ELF-1 (cell line): ENCODE measurements at places on chromosomes 6 and 20.
A peak's percentile ranks its signal among the peaks of the same experiment; 100 is the strongest.

- peak; percentile 55 for DNase-seq
Observed at GRCh38 chr6:147204060-147204785, at the start of gene STXBP5. Gene STXBP5 (plus strand): TSS chr6:147204417. CDS start chr6:147204533, 116 bp downstream.

DNA sequence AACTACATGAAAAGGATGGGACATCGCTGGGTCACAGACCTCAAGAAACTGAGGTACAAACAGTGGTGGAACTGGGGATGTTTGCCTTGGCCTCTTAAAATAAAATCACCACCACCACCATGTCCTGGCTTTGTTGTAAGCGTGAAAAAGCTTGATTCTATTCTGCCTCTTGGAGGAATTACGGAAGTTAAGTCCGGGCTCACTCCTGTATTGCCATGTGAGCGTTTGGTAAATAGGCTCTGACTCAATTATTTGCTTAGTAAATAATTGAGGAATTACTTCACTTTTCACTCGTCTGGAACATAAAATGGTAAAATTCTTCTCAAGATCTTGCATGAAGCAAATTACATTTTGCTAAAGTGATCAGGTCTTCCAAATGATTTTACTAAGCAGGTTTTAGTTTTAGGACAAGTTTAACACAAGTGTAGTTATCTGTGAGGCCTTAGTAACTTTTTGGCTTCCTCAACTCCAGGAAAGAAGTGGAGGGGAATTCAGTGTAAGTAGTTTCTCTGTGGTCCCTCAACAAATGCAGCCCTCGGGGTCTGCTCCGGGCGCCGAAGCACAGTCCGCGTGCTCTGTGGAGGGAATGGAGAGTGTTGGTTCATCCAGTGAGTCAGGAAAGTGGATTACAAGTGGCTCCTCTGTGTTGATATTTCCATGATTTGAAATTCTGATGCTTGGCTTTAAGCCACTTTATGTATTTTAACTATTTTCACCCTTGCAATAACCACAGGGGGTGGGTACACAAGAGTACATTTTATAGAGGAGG lies 23.8 kb downstream of the IYD start:
- no peak for DNase-seq

DNA sequence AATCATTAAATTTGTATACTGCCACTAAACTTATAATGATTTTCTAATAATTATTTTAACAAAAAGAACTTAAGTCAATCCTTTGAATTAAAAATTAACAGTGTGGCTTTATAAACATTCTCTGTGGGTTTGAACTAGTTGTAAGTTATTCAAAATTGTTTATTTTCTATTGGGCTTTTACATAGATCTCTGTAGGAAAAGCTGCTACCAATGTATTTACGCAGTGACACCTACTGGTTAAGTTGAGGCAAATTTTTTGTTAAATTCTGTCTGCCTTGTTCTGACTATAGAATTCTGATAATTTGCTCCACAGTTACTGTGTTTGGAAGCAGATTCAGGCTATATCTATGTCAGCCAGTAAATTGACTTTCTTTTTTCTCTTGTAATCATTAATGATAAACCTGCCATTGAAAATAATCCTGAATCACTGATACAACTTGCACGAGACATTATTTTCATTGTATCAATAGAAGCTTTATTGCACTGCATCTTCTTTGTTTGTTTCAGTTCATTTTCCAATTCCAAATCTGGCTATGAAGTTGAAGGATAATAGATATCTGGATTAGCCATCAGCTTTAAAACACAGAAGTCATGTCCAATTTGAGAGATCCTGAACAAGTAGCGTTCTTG lies 66.0 kb upstream of the UTRN start:
- no peak for DNase-seq

DNA sequence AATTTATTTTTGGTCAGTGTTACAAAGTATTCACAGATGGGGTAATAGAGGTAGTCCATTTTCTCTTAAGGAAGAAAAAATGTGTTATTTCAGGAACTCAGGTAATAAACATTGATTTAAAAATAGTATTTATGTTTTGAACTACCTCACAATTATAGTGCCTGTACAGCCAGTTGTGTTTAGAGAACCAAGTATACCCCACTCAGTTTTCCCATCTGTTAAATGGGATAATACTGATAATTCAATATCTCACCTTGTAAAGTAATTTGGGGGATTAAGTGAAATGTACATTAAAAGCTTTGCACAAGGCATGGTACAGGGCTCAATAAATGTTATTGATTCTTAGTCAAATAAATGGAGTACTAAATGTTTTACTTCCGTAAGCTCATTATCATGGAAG lies 4.7 kb downstream of the ZNF451 start:
- DNase-seq = no peak

GRCh38 chr6:157570752-157571151 lies 189.8 kb downstream of the ZDHHC14 start:
- no peak for DNase-seq

GRCh38 chr6:17200395-17200794 lies 80.8 kb upstream of the RBM24 start:
- DNase-seq = peak; percentile 92

- DNase-seq = peak; percentile 74
Observed at GRCh38 chr20:17940224-17940971, 28.2 kb downstream of the SNX5 start.

DNA sequence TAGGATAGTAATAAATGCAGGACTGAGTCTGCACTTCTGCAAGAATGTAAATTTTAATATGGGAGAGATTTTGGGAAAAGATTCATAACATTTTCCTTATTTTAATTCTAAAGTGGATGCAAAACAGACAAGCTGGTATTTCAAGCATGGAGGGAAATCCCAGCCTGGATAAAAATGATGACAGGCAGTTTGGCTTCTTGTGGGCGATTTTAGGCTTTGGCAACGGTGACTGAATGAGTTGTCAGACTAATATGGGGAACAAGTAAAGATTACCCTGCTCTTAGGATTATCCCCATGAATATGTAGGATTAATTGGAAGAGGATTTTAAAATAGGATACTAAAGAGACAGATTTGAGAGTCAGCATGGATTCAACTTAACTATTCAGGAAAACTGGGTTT lies 21.0 kb downstream of the OGFRL1 start:
- DNase-seq = no peak

DNA sequence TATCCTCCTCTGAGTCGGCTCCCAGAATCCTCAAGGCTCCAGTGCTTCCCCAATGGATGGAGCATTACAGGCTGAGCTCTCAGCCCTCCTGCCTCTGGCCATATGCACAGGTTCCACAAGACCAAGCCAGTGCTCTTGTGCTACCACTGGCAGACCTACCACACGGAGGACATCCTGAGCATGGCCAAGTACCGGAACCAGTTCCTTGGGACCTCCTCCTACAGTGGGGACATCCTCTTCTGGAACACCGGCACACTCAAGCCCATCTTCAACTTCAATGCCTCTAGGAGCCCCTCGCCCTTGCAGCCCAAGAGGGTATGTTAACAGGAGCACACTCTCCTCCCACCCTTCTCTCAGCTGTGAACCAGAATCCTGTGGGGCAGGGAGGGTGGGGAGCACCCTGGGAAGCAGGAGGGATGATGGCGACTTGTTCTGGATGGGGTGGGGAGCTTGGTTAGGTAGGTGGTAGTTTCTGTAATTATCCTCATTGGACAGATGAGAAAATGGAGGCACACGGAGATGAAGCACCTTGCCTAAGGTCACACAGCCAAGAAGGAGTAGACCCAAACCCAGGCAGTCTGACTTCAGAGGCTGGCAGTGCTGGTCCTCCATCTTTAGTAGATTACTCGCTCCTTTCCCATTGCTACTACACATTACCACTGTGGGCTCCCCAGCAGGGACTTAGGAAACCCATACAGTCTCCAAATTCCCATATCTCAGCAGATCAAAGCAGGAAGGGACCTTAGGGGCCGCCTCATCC lies 58.6 kb downstream of the EFCAB8 start:
- DNase-seq = no peak

DNA sequence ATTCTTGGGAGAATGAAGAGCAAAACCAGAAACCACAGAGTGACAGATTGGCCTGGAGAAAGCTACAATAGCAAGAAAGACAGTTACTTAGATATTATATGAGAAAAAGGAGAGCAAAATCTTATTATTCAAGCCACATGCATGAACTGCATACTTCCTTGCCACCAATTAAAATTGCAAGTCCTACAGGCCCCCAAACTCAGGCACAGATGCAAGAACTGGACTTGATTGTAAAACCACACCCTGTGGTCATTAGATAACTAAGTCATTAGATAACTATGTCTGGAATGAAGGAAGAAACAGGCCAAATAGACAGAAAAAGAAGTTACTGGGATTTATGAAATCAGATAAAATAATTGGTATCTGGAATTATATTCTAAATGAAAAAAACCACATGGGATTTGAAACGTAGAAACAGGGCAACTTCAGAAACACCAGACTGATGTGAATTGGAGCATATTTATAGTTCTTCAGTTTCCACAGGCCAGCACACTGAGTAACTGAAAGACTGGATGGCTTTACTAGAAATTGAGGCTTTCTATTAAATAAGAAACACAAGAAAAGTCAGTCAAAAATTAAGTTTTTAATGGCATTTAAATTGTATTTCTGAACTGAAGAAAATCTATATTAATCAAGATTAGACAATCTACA lies 49.4 kb upstream of the CARMIL1 start:
- no peak for DNase-seq

DNA sequence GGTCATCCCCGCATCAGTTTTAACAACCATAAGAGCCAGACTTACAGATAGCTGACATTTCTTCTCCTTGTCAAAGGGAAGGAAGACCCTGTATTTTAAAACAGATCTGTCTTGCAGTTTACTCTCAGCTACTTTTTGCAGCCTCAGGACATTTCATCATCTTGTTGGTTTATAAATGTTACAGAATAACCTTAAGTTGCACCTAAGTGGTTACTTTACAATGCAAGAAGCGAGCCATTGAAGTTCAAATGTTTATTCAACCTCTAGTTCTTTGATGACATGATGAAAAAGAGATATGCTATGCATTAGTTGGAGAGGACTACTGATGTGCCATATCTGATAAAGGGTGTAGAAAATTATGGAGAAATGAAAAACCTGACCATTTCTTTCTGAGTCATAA lies 187.9 kb upstream of the COL21A1 start:
- DNase-seq = no peak

DNA sequence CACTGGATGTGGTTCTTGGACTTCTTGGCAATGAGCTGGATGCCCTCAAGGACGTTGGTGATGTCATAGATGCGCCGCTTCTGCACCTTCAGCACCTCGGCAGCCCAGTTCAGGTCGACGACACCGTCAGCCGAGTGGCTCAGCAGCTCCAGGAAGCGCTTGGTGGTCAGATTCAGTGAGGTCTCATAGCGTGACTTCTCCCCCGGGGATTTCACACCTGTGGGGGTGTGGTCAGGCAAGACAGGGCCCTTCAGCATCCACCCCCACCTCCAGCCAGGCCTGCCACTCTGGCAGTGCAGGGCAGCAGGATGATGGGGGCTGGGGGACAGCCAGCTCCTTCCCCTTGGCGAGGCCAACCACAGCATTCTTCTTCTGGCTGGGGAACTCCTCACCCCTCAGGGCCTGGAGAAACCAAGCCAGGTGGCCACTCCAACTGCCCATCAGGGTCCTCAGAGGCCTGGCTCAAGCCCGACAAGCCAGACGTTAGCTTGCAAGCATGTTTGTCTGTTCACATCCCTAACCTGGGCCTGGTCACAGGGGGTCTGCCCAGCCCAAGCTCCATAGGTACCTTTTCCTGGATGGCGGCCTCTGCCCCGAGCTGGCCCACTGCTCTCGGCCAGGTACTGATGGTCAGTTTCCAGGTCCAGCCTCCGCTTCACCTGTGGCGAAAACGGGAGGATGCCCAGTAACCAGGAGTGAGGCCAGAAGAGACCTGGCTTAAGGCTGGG lies 5.7 kb upstream of the NECAB3 start:
- DNase-seq = no peak

DNA sequence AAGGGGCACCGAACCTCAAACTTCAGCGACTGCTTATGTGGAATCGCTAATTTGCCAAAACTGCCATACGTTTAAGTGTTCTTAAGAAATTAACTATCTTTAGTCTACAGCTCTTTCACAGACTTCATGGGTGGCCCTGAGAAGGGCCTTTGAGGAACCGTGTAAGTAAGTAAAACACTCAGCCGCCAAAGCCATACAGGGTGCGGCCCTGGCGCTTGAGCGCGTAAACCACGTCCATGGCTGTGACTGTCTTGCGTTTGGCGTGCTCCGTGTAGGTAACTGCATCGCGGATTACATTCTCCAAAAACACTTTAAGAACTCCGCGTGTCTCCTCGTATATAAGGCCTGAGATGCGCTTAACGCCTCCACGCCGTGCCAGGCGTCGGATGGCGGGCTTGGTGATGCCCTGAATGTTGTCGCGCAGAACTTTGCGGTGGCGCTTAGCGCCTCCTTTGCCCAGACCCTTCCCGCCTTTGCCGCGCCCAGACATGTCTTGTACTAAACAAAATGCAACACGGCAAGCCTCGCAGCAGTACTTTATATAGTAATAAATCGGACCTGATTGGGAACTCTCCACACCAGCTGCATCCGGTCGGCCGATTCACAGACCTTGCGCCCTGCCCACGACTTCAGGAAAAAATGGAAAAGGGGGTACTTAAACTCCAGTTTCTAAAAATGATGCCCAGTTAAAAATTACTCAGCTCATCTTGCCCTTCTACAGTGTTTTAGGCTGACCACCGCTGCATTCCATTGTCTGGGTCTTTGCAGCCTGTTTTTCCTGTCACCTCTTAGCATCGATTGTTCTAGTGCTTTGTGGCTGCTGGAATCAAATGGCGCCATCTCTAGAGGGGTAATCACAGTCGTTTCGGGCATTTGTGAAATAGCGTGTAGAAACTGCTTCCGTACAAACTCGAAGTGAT lies 38.9 kb downstream of the OR2B2 start:
- peak; percentile 95 for DNase-seq

DNA sequence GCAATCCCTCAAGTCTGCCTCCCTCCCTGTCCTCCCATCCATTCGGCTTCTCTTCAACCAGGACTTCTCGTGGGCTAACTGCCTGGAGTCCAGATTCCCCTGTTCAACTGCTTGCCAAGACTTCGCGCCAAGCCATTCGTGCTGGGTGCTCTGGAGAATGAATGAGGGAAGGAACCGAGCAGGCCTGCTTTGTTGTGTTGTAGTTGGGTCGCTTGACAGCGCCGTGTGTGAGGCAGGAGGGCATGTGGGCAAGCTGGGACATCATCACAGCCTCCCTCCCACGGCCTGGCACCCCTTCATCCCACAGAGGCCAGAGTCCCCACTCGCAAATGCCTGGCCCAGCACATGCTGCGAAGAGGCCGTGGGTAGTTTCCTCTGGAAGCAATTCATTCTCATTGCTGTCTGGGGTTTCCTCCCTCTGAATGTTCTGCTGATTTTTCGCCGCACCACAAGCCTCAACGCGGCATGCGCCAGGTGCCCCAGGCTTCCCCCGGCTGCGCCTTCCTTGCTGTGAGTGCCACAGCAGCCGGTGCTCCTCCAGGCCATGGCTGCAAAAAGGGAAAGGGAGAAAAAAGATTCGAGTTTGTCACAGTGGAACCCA lies 336.0 kb downstream of the QKI start:
- DNase-seq = peak; percentile 41

DNA sequence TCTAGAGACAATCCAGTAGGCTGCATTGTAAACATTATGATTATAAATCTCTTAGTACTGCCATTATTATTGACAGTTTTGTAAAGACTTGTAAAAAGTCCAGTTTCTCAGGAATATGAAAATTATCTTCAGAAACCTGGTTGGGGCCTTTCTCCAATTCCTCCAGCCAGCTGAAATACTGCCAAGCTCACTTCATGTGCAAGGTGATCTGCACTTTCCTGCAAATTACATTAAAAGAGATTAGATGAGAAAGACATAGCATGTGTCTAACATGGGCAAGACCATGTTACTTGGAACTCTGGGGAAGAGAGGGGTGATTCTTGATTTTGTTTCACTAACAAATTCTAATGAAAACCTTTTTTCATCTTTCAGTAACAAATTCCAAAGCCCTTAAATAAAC lies 24.0 kb downstream of the PGM3 start:
- no peak for DNase-seq
